ENCODE measurements at places on chromosomes 2 and 18.

DNA sequence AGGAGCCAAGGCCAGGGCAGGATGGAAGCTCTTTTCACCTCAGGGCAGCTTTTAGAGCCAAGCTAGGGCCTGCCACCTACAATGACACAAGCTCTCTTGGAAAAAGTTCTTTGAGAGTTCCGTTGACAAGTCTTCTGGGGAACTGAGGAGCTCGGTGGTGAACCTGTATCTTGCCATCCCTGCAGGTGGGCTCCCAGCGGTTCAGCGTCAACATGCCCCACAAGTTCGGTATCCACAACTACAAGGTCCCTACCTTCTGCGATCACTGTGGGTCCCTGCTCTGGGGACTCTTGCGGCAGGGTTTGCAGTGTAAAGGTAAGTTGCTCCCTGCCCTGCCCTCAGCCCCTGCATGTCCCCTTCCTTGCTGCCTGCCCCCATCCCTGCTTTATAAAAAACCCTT lies 312.8 kb upstream of the EPAS1 start:
- no peak for DNase-seq

- no peak for DNase-seq
These were observed 16.9 kb upstream of the BAZ2B start for GRCh38 chr2:159633219-159633618.

DNA sequence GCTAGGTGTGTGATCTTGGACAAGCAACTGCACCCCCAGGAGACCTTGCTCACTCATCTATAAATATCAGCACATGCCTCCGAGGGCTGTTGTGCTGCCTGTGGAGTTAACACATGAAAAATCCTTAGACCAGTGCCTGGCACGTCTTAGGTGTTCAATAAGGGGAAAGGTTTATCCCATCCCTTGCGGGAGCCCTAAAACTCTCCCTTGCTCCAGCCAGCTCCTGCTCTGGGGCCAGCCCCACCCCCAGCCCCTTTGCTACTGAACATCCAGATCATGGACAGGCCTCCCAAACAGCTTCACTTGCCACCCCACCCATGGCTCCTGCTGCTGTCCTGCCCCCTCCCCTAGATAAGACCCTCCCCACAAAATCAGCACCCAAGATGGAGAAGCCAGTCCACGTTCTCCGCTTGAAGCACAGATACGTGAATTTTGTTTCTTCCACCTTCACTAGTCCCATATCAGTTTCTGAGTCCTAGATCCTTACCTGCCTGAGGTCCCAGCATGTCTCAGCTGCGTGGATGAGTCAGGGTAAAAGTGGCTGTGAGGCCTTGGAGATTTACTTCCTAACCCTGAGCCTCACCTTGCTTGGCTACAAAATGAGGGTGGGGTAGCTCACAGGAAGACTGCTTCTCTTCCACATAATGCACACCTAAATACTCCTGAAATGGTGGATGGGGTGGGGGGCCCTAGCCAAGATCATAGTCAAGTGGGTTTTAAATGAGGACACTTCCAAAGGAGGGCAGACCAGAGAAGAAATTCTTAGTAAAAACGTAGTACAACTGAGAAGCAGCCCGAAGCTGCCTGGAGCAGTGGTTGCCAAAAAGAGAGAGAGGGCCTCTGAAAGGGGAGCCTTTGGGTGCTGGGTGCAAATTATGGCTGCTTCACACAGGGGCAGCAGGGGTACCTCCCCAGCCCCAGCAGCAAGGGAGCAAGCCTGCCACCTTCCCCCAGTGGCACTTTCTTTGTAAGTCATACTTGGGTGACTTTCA lies 40.4 kb downstream of the C1QL2 start:
- DNase-seq, result no peak

GRCh38 chr2:230202430-230203109 lies 17.2 kb downstream of the SP110 start:
- DNase-seq, result no peak

- DNase-seq, result no peak
These were observed 30.1 kb downstream of the INO80C start for GRCh38 chr18:35467624-35468016.

DNA sequence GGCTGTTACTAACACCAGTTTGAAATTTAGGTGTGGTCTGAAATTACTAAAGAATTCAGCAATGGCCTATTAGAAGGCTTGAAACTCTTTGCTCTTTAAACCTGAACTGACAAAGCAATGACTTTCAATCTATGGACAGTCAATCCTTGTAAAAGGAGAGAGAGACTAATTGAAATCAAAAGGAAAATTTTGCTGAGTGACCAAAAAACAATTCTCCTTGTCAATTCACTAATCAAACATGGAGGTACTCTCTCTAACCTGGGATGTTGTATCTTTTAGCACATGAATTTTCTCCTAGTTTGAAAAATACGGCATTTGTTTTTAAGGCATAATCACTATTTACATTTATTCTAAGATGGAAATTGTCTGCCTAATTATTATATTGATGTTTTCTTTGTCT lies 49.6 kb upstream of the ATIC start:
- DNase-seq, result no peak

GRCh38 chr2:222318026-222318711 lies 19.4 kb upstream of the PAX3 start:
- no peak for DNase-seq

DNA sequence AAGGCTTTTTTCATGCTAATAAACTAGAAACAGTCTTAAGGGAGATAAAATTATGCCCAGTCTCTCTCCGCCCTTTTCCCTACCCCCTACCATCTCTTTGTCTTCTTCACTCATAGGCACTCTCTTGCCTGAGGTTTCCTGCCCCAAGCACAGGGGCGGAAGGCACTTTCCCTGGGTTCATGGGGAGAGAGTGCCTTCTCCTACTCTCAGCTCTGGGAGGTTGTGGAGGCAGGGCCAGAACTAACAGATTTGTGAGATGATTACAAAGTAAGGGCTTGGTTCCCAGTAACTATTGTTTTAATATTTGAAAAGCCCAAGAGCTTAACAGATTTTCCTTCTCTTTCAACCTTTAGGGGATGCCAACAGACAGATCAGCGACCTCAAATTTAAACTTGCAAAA lies 26.1 kb upstream of the RBM44 start:
- DNase-seq, result no peak

DNA sequence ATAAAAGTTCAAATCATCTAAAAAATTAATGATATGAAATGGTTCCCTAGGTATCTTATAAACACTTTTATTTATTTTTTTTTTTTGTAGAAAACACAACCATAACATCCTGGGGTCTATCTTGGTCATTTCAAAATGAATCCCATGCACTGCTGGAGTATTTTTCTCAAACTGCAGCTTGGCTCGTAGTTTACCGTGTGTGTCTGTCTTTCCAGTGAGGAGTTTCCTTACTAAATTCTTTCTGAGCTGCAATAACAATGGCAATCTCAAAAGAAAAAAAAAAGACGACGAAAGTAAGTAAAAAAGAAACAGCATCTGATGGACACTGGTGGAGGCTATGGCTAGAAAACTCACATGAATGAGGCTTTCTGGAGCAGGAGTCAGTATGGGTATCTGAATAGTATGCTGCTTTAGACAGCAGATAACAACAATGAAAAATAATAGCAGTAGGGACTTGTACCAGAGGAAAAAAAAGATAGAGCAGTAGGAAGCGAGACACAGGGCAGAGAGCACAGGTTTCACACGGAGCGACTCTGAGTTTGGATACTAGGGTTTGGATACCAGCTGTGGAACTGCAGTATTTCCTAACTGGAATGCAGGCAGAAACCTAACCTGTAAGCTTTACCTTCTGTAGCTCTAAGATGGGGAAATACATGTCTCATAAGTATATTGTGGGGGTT lies 43.5 kb downstream of the CALCRL start:
- no peak for DNase-seq

DNA sequence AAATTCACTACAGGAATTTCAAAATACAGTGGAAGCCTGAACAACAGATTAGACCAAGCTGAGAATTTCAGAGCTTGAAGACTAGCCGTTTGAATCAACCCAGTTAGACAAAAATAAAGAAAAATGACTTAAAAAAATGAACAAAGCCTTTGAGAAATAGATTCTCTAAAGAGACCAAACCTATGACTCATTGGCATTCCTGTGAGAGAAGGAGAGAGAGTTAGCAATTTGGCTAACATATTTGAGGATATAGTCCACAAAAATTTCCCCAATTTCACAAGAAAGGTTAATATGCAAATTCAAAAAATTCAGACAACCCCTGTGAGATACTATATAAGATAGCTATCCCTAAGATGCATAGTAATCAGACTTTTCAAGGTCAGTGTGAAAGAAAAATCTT lies 78.0 kb downstream of the MYO3B start:
- no peak for DNase-seq

GRCh38 chr2:151902829-151903228 lies 74.6 kb upstream of the ARL5A start:
- no peak for DNase-seq

GRCh38 chr2:95374451-95374920 lies 28.0 kb upstream of the FAHD2A start:
- no peak for DNase-seq

DNA sequence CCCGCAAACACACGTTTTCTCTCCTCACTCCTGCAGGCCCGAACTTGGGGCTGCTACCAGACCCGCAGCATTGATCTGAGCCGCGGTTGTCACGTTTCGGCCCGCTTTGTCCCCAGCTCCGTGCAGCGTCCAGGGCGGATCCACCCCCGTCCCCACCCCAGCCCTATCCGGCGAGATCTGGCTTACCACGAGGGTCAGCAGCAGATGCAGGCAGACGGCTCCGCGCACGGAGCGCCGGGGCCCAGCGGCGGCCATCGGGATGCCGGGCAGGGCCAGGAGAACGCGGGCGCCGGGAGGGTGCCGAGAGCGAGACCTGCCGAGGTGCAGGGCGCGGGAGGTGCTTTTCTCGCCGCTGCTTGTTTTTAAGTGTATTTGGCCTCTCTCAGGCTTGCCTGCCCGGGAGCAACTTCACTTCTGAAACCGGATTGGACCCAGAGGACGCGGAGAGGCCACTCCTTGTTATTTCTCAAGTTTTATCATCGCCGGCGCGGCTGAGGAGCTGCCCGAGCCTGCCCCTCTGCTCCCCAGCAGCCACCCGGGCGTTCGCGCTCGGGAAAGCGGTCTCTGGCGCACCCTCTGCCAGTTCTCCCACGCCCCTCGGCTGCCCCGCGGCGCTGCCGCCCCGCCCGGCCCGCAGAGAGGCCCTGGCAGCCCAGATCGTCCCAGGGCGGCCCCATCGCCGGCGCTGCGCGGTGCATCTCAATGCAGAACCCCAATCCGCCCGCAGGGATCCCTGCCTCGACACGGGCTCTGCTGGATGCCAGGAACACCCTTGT lies at the start of gene DSC3:
Gene DSC3, minus strand, starts transcription at position 337 of the 776 bp plus-strand sequence. Its CDS starts 82 bp downstream, at position 255.
- DNase-seq, result peak; percentile 15

- no peak for DNase-seq
These were observed 28.6 kb downstream of the SH3RF3 start for GRCh38 chr2:109157563-109158105.

- DNase-seq, result no peak
These were observed 107.0 kb upstream of the PTPRM start for GRCh38 chr18:7459851-7460770.

- no peak for DNase-seq
These were observed 43.6 kb downstream of the SPRED2 start for GRCh38 chr2:65388596-65389390.

GRCh38 chr2:161046876-161047275 lies 113.4 kb upstream of the TANK start:
- no peak for DNase-seq

DNA sequence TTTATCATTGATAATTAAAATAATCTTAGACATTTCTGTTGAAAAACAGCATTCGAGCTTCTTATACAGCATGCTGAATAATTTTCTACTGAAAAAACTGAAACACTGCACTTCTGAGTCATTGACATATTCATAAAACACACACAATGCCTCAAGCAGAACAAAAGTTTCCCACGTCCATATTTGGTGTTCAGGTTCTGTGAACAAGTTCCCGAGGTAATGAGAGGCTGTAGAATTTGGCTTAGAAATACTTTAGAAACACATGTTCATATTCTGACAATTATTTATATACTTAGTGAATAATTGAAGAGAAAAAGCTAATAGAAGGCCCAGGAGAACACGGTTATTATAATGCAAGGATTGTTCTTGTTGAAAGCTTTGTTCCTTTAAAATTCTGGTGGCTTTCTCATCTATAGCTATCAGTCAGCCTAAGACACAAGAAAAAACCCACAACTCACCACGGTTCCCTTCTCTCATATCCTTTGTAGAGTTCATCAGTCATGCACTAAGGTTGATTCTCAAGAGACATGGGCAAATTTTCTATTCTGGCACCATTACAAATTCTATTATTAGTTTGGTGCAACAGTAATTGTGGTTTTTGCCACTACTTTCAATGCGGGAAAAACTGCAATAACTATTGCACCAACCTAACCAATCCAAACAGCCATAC lies 194.4 kb downstream of the TMX3 start:
- DNase-seq, result no peak

DNA sequence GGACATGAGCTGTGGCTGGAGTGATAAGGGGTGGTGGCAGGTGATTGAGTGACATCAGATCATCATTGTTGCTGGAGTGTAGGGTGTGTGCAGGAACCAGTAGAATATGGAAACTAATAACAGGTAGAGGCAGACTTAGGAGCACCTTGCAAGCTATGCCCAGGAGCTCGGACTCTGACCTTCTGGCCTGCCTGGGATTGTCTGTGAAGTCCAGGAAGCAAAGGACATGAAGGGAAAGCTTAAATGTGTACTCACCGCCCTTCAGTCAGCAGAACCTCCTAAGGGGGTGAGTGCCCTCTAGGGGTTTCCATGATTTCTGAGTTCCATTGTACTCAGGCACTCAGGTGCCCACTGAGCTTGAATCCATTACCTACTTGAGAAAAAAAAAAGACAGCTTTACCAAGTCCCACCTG lies 104.2 kb downstream of the CRIM1 start:
- peak; percentile 77 for DNase-seq

- no peak for DNase-seq
These were observed 125.6 kb upstream of the DLX2 start for GRCh38 chr2:172228177-172228808.

GRCh38 chr2:121155502-121156056 lies 129.4 kb downstream of the TFCP2L1 start:
- DNase-seq, result no peak

DNA sequence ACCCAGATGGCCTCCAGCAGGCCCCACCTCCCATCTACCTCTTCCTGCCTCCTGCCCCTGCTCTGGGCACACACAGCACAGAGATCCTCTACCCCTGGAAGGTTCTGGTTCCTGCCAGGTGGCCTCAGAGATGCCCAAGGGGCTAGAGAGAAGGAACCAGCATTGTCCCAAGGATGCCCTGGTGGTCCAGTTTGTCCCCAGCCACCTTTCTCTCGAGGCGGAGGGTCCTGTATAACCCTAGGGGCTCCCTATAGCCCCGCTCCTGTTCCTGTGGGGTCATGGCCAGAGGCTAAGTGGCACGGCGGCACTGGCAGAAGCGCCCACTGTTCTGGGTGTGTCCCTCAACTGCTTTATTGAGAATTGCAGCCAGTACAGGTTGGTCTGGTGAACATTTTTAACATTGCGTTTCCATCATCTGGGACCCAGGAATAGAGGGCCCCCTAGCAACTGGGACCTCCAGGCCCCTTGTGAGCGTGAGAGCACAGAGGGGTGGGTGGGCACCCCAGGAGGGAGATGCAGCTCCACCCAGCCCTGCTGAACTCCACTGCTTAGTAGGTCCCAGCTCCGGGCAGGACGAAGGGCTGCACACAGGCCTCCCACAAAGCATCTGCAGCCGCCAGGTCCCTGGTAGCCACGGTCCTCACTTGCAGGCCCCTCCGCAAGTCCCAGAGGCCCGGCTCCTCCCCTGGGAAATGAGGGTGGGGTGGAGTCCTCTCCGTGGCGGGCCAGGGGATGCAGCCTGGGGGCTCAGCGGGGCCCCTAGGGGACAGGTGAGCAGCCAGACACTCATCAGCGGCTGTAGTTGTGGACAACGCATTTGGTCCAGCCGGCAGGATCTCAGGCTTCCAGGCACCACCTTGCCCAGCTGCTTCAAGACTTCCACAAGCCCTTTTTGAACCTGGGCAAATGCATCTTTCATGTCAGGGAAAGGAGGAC lies 33.1 kb downstream of the GPC1 start:
- no peak for DNase-seq

Data from NT2/D1 (cell line).